Ureter (tissue), 1 donor: ENCODE measurements at places on chromosomes 7 and 10.

- no peak for DNase-seq
These were observed 16.6 kb downstream of the GTF2I start for GRCh38 chr7:74674166-74674565.

DNA sequence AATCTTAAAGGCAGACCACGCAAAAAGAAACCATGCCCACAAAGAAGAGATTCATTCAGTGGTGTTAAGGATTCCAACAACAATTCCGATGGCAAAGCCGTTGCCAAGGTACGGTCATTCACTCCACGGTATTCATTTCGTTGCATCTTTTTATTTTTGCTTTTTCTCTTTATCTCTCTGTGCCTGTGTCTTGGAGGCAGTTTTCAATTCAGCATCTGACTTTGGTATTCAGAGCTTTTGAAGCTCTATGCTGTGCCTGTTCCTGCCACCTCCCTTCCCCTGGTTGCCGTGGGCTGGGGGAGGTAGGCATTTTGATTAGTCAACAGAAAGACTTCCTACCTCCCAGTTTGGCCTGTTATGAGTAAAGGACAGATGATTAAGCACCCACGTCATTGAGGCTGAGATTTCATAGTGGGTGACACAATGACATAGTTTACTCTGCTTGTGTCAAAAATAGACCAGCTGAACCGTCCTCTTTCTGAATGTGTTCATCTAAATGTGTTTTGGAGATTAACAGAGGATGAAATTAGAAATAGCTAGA, 149.5 kb downstream of the ARID5B start:
- peak; percentile 59 for DNase-seq

- DNase-seq = no peak
These were observed 797.2 kb downstream of the TNS3 start for GRCh38 chr7:46784732-46785131.

GRCh38 chr10:116696919-116697318, 45.4 kb downstream of the HSPA12A start:
- DNase-seq = no peak
